ENCODE measurements at places on chromosomes 4 and X. TPM values are rescaled to one million over a fixed set of nuclear protein-coding genes. Genes with fewer than 3 reads are reported as not detected.

- H3K27ac ChIP-seq = no peak overlapping the region
- H3K36me3 ChIP-seq = no peaks in the 10 kb centered on the region
- H3K27me3 ChIP-seq = no peaks in the 10 kb centered on the region
- H3K4me1 ChIP-seq = no peaks in the 10 kb centered on the region
- no peak for DNase-seq
- H3K4me3 ChIP-seq = no peak overlapping the region
Measured at GRCh38 chr4:47686294-47686872, 151.5 kb downstream of the CORIN start.

The FIP1L1 gene
- total RNA-seq = 42.6 TPM

The CXCR3 gene
- total RNA-seq = 0.69 TPM

DNA sequence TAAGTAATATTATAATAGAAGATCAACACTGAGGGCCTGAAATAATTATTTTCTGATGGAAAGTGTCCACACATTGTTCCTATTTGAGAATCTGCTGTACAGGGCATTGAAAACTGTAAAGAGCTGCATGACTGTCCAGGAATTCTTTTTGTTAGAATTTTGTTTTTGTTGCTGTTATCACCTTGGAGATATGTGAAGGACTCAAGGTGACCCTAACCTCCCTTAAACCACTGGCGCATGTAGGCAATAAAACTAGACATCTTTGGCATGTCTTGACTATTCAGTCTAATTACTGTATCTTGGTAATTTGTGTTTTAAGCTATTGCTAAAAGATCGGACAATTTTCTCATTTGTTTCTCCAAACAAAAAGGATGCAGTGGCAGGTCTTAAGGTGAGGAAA lies 55.5 kb upstream of the SMIM10 start:
- H3K27ac ChIP-seq = no peak overlapping the region
- DNase-seq = no peak
- H3K27me3 ChIP-seq = no peaks in the 10 kb centered on the region
- no peaks in the 10 kb centered on the region for H3K4me1 ChIP-seq
- no peaks in the 10 kb centered on the region for H3K36me3 ChIP-seq
- H3K4me3 ChIP-seq = no peak overlapping the region

DNA sequence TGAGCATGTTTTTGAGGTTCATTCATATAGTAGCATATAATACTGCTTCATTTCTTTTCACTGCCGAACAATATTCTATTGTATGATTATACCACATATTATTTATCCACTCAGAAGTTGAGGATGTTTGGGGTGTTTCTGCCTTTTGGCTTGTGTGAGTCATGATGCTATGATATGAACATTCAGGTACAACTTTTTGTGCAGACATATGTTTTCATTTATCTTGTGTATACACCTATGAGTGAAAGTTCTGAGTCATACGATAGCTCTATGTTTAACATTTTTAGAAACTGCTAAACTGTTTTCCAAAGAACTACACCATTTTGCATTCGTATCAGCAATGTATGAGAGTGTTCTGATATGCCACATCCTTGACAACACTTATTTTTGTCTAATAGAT lies 57.7 kb downstream of the SHROOM4 start:
- no peaks in the 10 kb centered on the region for H3K4me1 ChIP-seq
- no peaks in the 10 kb centered on the region for H3K27me3 ChIP-seq
- no peaks in the 10 kb centered on the region for H3K36me3 ChIP-seq
- DNase-seq = no peak
- no peak overlapping the region for H3K4me3 ChIP-seq

DNA sequence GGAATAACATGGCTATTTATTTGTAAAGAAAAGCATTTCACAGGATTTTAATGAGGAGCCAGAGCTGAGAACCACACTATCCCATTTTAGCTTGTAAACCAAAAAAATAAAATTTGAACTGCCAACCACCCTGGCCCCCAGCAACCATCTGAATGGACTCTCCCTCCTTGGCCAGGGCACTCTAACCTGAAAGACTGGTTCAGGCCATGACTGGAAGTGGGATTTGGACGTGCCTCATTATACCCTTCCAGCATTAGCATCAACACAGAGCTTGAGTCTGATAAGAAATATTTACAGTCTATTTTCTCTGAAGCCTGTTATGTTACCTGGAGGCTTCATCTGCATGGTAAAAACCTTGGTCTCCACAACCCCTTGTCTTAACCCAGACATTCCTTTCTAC lies 30.0 kb downstream of the METAP1 start:
- H3K4me3 ChIP-seq = no peak overlapping the region
- H3K27me3 ChIP-seq = no peaks in the 10 kb centered on the region

The OCRL gene
- 23.0 TPM for total RNA-seq

DNA sequence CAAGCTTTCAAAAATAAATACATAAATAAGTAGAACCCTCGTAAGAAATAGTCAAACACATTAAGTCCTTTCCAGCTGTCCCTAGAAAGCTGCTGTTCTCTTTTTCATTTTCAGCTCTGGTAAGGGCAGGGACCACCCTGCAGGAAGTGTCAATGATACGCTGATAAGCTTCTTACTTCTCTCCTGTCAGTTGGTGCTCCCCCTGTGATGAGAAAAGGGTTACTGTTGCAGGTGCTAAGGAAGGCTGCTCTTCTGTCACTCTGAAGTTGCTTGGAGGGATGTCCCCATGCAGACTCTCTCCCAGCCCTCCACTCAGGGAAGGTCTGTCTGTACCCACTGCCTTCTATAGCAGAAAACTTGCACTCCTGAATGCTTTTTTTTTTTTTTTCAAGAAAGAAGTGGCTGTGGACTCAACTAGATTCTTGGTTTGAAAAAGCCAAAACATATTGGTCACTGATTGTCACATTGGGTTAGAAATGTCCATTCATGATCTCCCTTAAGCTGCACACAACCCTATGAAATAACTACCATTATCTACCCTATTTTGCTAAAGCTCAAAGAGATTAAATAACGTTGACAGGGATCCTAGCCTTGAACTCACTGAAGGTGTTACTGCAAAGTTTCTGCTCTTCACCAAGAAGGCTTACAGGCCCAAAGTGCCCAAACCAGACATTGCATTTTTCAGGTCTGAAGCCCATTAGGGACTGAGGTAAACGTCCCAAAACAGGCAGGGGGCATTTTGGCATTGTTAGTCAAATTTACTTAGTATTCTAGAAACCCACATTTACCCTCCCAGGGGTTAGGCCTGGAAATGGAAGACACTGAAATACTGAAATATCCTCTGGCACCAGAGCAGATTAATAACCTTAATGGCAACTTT lies 1.2 kb downstream of the CXCL3 start:
- no peaks in the 10 kb centered on the region for H3K4me1 ChIP-seq
- H3K4me3 ChIP-seq = no peak overlapping the region
- no peaks in the 10 kb centered on the region for H3K27me3 ChIP-seq
- H3K36me3 ChIP-seq = no peaks in the 10 kb centered on the region
- no peak overlapping the region for H3K27ac ChIP-seq
- DNase-seq = no peak

Measured in aorta (tissue), 5 donors.